Activated CD8-positive, alpha-beta memory T cell treated with anti-CD3 and anti-CD28 coated beads, Interleukin-2, amount 10 ng/mL, durations not matched to agents 7 days and 5 days (primary cell): ENCODE measurements at places on chromosomes 7 and 10.

- DNase-seq = no peak
These were observed 45.1 kb downstream of the PTN start for GRCh38 chr7:137298464-137298794.

- no peak for DNase-seq
These were observed 28.3 kb downstream of the MAD1L1 start for GRCh38 chr7:2204446-2204845.

- no peak for DNase-seq
These were observed 34.2 kb upstream of the PRSS37 start for GRCh38 chr7:141875453-141875852.

GRCh38 chr10:94108200-94108599 lies 114.5 kb downstream of the PLCE1 start:
- DNase-seq = no peak

DNA sequence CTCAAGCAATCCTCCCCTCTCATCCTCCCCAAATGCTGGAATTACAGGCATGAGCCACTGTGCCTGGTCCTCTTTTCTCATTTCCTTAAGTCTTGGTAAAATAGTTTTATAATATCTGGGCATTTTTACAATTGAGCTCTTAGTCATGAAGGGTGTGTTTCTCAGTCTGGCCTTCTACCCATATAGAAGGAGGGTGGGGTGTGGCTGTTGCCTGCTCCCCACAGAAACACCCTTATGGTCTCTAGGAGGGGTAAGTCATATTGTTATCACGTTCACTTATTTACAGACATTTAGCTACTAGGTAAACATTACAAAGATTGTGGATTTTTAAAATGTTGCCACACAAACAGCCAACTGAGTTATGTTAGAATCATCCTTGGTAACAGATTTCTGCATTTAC lies 6.7 kb upstream of the OTUD1 start:
- DNase-seq = no peak

DNA sequence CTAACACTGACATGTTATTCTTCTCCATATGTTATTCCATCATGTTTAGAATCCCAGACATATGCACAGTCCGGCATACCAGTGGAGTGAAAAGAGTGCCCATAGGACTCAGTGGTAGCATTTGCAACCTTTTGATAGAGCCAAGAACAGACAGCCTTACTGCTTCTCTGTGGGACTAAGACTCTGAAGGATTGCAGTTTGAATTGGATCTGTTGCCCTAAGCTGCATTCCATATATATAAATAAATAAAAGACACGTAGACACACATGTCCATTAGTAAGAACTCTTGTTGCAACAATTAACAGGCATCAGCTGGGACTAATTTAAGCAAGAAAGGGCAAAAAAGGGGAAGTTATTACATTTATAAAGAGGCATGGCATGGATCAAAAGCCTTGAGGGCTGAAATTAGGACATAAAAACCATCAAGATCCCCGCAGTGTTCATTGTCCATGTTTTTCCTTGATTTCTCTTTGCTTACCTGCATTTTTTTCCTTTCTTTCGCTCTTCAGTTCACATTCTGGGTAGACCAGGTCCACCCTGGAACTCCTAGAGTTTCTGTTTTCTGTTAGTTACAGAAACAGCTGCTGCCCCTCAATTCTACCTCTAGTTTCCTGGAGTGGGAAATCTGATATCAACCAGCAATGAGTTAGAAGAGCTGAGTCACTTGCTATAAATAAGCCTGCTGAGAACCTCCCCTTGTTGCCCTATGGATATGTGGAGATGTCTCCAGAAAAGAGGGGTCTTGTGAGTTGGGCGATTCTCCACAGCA lies 132.4 kb downstream of the SORCS1 start:
- no peak for DNase-seq

DNA sequence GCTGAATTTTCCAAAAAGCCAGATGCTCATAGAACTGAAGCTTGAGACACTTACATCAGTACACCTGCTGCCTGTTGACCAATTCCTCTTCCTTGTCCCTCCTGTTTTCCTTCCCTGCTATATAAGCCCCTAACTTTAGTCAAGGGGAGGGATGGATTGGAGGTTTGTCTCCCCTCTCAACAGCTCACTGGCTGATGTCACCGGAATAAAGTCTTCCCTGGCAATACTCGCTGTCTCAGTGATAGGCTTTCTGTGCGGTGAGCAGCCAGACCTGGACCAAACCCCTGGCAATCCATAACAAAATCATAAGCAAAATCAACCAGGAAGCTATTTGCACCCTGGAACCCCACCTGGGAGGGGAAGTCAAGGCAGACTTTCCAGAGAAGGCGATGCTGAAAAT lies 929 bp upstream of the IRF5 start:
- no peak for DNase-seq

GRCh38 chr7:118153551-118154177 lies 30.3 kb upstream of the LSM8 start:
- DNase-seq = no peak

GRCh38 chr7:140983802-140984201 lies 30.9 kb downstream of the MRPS33 start:
- no peak for DNase-seq

GRCh38 chr10:5511885-5512280 lies 12.5 kb upstream of the CALML5 start:
- DNase-seq = no peak

DNA sequence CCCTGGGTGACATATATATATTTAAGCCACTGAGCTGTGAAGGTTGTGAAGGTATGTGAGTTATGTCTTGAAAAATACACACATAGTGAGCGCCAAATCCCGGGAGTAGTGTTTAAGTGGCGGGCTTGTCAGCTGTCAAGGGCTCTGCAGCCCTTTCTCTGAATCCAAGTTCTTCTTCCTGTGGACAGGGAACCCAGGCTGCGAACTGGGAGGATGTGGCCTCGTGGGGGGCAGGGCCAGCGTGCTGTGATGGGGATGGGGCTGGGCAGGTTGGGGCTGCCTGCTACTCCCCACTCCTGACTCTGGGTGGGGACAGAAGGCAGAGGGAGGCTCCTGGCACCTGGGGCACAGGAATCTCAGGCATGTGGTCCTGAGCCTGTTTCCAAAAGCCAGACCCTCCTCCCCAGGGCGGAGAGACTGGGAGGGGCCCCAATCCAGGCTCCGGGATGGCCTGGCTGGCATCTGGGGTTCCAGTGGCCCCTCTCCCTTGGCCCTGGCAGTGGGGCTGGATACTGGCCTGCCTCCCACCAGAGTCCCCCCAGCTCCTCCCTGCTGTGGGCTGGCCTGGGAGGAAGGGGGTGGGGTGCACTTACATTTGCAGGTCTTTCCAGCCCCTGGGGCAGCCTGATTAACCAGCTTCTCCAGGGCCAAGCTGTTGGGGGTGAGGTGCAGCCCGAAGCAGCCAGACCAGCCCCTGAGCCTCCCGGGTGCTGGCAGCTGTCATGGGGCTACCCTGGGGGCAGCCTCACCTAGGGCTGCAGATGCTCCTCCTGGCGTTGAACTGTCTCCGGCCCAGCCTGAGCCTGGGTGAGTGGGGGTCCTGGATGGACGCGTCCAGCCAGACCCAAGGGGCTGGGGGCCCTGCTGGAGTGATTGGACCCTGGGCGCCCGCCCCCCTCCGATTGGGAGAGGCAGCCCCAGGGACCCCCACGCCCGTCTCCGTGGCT lies at the start of gene UPK3B:
Gene UPK3B, plus strand, starts transcription at position 622 of the 947 bp plus-strand sequence. Its CDS starts 101 bp downstream, at position 723.
- no peak for DNase-seq

DNA sequence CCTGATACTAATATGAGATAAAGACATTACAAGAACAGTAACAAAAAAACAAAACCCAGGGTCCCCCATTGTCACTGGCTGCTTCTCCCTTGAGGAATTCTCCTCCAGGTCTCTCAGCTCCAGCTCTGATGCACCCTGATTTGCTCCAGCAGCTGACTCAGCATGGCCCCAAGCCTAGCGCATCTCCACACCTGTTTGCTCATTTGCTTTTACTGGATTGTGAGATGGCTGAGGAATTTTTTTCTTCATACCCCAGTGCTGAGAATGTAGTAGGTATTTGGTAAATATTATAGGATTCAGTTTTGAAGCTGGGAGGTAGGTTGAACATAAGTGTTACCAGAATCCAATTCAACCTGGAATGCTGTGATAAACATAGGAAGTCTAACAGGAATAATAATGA lies 171.9 kb downstream of the PKD1L1 start:
- DNase-seq = no peak

GRCh38 chr7:107322015-107322414 lies 147.8 kb upstream of the GPR22 start:
- no peak for DNase-seq

GRCh38 chr10:71531485-71532446 lies 135.0 kb downstream of the CDH23 start:
- peak; percentile 51 for DNase-seq

DNA sequence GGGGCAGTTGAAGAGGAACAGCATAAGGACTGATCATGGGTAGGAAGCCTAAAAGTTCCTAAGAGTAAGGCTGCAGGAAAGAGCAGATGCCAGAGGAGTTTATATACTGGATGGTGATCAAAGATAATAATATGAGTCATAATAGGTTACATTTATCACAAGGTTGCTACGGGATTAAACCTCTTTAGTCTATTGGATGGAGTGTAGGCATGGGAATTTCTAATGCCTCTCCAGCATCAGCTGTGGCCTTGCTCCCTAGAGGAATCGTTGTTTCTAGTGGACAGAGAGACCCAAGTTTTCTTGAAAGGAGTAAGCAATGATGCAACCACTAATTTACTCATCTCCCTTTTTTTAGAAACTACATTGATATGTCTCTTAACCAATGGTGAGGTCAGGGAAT lies 213.4 kb downstream of the GPR37 start:
- no peak for DNase-seq

DNA sequence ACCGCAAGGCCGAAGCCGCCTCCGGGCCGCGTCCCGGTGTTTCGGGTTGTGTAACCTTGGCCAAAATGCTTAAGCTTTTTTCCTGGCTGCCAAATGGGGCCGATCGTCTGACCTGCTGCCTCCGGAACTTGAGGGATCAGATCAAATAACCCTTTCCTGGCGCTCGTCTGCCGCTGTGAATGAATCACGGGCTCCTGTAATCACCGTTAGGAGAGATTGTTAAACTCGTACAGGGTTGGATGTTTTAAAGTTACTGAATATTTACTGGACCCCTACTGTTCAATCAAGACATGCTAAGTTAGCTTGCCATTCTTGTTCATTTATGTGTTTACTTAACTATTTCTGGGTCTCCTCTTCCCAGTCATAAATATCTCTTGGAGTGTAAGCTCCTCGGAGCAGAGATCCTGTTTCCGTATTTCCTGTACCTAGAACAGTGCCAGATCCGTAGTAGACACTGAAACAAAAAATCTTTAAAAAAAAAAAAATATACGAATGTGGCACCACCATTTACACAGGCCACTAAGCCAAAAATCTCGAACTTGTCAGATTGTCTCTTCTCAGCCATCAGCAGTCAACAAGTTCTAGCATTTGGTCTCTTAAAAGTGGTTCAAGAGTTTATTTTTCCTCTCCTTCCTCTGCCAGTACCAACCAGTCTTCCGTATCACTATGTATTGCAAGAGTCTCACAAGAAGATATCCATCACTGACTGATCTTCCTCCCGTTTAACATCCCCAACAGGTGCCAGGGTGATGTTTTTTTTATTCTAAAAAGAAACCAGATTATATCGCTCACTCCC lies 650 bp upstream of the TM9SF3 start:
- peak; percentile 69 for DNase-seq

DNA sequence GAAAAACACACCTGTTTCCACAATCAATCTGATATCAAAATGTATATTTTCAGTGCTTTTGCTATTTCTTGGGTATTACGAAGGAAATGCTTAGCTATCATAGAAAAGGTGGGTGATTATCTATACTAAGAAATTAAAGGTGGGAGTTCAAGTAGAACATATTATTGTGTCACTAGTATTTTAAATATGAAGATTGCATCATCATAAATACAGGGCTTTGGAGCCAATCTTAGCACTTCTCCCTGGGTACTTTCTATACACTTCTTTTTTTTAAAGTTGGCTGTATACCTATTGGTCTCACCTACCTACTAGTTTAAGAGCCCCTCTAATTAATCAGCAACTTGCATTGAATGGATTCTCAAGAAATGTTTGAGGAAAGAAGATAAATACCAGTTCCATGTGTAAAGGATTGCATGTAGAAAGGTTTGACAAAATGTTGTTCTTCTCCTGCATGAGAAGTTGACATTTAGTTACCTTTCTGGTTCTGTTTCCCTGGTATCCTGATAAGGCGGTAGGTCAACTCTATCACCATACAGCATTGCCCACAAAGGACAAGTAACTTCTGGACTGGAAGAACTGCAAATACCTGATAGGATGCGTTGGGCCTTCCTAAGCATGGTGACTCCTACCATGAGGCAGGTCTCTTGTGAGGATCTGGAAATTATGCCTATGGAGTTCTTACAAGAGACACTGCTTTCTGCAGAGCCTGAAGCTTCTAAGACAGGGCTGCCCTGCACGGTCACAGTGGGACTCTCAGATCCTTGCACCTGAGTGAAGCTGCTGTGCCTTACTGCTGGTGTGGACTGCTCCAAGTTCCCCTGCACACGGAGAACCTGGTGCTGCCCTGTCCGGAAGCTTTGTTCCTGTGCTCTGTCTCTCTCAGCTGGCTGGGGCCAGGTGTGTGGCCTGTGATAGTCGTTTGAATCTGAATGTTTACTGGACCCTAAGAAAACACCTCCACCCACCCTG lies 32.1 kb upstream of the PDSS1 start:
- DNase-seq = no peak

DNA sequence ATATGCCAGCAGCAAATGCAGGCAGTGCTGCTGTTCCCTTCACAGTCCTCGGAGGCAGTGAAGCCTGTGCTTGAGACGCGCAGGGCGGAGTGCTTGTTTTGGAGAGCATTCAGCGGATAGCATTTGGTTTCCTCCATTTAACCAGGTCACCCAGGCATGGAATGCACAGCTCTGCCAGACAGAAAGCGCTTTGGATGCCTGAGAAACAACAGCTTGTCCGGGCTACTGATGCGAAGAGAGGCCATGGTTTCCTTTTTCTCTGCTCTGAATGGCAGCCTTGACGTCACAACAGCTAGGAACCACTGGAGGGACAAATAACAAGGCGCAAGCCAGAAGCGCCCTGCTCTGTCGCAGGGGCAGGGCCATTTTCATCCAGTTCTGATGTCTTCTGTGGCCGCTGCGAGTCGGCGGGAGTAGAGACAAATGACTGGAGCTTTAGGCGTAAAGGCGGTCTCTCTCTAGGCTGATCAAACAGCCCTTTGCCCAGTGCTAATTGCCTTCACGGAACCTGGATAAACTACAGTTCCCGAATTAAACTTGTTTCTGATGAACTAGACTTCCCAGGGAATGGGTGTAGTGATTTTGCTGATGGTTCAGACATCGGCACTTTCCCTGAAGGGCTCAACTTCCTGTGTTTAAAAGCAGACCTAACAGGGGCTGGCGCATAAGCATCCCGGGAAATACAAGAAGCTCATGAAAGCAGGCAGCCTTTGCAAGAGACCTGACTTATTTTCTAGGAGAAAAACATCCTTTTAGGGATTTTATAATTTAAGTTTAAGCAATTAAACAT lies 187.6 kb upstream of the KLF14 start:
- no peak for DNase-seq
